ENCODE measurements at places on chromosomes 7 and 10.

DNA sequence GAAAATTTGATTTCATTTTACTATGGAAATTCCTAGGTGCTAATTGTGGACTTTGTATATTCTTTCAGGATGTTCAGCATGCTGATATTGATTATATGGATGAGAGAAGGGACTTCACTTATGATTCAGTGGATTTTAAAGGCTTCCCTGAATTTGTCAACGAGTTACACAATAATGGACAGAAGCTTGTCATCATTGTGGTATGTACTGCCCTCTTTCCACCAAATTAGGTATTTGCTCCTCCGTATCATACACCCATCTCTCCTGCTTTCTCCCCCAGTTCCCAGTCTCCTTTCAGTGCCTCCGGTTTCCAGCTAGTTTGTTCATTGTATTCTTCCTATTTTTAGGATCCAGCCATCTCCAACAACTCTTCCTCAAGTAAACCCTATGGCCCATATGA, 34.6 kb downstream of the MGAM start:
- DNase-seq = no peak

DNA sequence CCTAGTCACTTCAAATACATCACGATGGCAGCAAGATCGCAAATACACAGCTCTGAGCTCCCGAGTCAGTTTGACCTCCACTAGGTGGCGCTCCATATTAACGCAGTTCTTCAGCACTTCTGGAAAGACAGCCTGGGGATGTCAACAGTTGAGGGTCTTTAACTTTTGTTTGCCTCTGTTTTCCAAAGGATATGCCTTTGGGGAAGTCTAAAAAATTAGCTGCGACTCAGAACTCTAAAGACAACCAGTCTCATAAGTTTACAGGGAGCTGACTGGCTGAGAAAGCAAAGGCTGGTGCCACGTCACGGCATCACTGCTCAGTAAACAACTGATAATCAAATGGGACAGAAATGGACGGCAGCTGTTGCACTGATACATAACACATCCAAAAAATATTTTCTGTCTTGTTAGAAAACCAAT, 458.8 kb downstream of the SORCS1 start:
- DNase-seq = peak; percentile 51

- no peak for DNase-seq
Measured at GRCh38 chr10:71297343-71297742, 21.7 kb upstream of the SLC29A3 start.

- peak; percentile 12 for DNase-seq
Measured at GRCh38 chr10:77926566-77927401, at the start of gene DLG5. Gene DLG5, minus strand, starts transcription at chr10:77926755. Its CDS starts 235 bp downstream, at chr10:77926520.

- DNase-seq = no peak
Measured at GRCh38 chr7:73770860-73771670, 995 bp upstream of the CLDN3 start.

- no peak for DNase-seq
Measured at GRCh38 chr10:71656220-71656619, 63.4 kb downstream of the C10orf105 start.

GRCh38 chr10:4450981-4451908, 374.8 kb upstream of the AKR1E2 start:
- no peak for DNase-seq

DNA sequence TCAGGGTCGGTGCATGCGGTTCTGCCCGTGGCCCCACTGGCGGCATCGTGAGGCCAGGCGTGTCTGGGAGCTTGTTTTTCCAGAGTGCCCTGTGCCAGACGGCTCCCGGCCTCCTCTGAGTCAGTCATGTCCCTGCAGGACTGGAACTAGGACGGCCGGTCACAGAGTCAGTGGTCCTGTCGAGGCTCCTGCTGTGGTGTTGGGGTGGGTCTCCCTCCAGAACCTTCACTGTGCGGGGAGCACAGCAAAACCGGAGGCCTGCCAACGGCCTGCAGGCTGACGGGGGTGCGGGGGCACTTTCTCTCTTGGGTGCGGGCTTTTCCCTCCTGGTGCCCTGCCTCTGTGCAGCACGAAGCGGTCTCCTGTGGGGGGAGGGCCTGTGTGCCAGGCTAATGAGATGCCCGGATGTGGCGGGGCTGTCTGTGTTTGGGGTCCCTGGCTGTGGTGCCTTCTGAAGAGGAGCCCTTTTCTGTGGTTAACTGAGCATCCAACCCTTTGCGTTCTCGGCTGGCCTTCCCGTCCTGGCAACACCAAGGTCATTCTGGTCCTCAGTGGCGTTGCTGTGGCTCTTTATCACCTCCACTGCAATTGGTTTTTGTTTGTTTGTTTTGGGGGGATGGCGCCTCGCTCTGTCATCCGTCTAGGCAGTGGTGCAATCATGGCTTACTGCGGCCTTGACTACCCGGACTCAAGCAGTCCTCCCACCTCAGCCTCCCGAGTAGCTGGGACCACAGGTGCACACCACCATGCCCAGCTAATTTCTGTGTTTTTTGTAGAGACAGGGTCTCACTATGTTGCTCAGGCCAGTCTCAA, 8.0 kb downstream of the GET4 start:
- DNase-seq = no peak

GRCh38 chr7:146982482-146982881, 865.9 kb downstream of the CNTNAP2 start:
- no peak for DNase-seq

DNA sequence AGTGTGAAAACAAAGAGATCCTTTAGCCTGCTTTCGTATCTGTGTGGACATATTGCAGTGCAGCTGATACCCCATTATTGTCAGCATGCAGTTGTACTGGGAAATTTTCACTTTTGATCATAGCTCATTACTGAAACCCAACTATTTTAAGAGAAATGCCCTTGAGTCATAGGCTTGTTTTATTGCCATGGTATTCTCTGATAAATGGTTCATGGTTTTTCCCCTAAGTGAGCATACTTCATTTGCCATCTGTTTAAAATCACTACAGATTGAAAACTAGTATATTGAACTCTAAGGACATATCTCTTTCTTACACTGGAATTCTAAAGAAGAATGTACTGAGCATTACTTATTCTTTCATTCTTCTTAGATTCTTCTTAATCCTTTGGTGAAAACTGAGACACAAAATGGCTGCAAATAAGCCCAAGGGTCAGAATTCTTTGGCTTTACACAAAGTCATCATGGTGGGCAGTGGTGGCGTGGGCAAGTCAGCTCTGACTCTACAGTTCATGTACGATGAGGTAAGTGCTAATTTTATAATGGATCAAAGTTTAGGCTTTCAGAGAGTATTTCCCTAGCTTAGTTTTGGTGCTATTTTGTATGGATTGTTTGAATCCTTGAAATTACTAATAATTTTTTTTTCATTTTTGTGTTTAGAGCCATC, 63.0 kb downstream of the RALA start:
- peak; percentile 33 for DNase-seq

GRCh38 chr7:45026013-45026412, 26.0 kb downstream of the CCM2 start:
- DNase-seq = no peak

DNA sequence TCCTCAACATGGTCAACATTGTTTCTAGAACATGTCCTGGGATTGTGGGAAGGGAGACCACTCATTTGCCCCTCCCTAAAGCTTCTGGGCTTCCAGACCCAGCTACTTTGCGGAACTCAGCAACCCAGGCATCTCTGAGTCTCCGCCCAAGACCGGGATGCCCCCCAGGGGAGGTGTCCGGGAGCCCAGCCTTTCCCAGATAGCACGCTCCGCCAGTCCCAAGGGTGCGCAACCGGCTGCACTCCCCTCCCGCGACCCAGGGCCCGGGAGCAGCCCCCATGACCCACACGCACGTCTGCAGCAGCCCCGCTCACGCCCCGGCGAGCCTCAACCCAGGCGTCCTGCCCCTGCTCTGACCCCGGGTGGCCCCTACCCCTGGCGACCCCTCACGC, at the start of gene EPO:
EPO (plus strand) TSS at position 190 of the 392 bp plus-strand sequence. CDS start 513 bp downstream, outside the sequence.
- DNase-seq = no peak

DNA sequence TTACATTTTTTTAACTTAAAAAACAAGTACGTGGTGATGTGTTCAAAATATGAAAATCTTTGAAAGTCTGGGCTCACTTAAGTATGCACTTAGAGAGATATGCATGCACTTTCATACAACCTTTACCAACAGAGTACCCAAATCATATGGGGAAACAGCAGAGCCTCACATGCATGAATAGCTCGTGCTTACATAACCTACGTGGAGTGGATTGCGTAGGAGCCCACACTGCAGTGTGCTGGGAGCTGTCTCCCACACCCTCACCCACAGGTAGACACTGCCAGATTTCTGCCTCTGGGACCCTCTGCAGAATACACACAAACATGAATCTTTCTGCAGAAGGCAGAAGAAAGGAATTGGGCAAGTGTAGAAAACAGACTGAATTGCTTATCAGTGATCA, 581 bp downstream of the CLCN1 start:
- DNase-seq = no peak

DNA sequence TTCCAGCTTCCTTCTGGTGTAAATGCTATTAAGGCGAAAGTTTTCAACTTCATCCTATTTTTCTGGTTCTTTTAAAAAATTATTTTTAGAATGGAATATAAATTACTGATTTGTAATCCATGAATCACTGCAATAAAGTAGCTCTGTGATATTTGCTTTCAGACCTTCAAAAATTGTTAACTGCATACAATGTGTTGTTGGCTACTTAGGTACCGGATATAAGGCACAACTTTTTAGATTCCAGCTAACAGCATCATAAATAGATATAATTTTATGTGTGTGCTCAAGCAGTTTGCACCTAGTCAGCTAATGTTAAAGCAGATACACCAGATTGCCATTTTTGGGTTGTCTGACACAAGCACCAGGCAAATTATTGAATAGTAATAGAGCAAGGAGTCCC, 58.7 kb downstream of the PON1 start:
- DNase-seq = no peak

GRCh38 chr7:34463830-34464229, 194.2 kb upstream of the NPSR1 start:
- no peak for DNase-seq

DNA sequence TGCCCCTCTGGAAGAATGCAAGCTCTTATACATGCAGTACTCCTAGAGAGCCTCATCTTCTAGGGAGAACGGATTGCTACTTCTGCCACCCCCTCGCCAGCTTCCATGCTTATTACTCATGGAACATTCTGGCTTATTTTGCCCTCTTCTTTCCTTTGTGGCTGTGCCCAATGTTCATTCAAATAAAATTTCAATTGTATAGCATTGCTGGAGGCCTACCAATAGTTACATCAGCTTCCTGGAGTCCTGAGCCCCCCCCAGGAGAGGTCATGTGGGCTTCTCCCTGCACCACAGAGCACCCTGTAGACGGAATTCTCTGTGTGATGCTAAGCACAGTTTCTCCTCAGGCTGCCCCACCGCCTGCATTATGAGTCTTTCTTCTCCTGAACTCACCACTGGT, 1094.0 kb downstream of the KCNMA1 start:
- DNase-seq = no peak

- peak; percentile 43 for DNase-seq
Measured at GRCh38 chr10:112950714-112951358, 789 bp downstream of the TCF7L2 start.

- no peak for DNase-seq
Measured at GRCh38 chr7:140643416-140643815, 2.8 kb upstream of the DENND2A start.

DNA sequence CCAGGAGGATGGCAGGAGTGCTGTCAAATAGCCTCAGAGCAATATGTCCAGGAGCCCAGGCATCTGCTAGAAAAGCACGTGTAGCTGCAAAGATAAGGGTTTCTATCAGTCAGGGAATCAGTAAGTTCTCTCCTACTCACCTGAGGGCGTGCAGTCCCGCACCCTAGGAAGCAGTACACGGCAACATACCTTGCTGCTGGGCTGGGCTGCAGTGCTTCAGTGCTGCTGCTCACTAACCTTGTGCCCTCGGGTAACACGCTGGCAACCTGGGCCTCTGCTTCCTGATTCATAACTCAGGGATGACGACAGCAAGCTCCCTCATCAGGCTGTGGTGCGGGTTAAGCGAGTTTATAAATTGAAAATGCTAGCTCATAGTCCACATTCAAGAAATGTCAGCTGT, 29.5 kb upstream of the CCNY start:
- peak; percentile 8 for DNase-seq

GRCh38 chr7:44217223-44217714, 16.5 kb downstream of the YKT6 start:
- DNase-seq = no peak

- DNase-seq = no peak
Measured at GRCh38 chr10:12844811-12845483, 156.6 kb downstream of the CCDC3 start.

- DNase-seq = no peak
Measured at GRCh38 chr10:22086730-22087401, 83.3 kb upstream of the DNAJC1 start.

DNA sequence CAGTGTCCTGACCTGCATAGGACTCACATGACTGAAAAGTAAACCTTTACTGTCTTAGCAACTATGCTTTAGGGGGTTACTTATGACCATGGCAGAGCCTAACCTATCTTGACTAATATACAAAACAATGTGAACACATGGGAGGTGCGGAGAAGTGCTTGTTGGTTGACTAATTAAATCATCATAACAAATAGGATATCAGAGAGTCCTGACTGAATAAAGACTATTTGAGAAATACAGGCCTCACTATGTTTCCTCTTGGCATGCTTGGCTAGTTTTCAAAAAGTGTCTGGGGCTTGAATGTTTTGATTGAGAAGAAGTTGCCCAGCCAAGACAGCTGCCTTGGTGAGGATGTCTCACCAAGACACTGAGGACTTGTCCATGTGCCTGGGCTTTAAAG, 104.4 kb upstream of the PHYHIPL start:
- DNase-seq = no peak

DNA sequence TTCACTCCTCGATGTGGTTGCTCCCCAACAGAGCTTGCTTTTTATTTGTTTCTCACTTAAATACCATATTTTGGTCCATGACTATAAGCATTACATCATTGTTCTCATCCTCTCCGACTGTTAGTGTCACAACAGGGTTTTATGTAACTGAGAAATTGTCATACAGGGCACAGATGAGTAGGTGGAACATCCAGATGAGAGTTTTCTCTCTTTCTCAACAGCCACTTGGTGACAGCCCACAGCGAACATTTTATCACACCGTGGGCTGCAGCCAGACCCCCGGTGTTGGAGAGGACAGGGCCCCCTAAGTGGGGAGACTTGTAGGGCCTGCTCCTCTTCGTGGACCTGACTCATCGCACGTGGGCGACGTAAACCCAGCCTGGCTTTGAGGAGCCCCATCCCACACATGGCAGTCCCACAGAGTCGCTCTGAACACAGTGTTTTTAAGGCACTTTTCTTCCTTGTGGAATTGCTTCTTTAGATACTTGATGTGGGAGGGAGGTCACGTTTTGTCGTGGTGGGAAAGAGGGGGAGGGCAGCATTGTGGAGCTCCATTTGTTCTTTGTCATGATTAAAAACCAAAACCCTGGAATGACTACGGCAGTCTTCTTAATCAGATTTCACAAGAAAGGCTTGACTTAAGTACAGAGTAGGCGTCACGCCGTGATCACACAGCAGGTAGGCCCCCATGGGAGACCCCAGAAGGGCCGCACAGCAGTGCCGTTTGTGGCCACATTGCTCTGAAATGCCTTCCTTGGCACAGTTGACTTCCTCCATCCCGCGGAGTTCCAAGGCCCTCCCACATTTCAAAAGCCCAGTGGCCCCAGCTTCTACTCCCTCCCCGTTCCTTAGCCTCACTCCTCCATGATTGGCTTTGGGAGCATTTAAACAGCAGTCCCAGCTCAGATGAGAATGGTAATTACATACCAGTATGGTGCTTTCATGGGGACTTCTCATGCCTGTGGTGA, 220.6 kb downstream of the CCDC3 start:
- peak; percentile 43 for DNase-seq

Measured in activated CD8-positive, alpha-beta T cell treated with anti-CD3 and anti-CD28 coated beads for 36 hours (primary cell).